ENCODE measurements at places on chromosomes 7 and 10.

- DNase-seq = no peak
Measured at GRCh38 chr10:24731942-24732341, 8.3 kb upstream of the ARHGAP21 start.

DNA sequence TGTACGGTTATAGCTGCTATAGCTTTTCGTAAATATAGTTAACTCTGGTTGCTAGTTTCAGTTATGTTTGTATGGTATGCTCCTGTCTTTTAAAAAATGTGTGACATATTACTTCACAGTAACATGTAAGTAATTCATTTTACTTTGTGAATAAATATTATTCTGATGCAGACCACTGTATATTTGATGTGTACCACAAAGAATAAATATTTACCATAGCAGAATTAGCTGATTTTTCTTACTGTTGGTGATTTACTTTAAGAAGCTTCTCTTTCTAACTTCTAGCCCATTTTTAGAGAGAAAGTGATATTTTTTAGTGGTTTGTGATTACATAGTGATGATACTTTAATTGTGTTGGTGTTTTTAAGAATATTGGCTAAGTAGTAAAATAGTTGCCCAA lies 292.8 kb downstream of the BBS9 start:
- no peak for DNase-seq

DNA sequence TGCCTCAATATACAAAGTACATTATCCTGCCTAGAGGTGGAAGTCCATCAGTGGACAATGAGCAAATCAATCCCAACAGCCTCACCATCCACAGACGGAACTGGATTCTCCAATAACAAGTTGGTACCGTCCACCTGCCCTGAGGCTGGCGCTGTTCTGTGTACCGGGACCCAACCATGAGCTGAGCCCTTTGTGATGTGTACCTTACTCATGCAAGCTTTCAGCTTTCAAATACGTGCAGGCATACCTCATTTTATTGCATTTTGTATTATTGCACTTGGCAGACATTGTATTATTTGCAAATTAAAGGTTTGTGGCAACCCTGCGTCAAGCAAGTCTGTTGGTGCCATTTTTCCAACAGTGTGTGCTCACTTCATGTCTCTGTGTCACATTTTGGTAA lies 476.0 kb upstream of the MKI67 start:
- no peak for DNase-seq

GRCh38 chr10:13839430-13839990 lies 252.7 kb downstream of the PRPF18 start:
- DNase-seq = no peak

- peak; percentile 13 for DNase-seq
Measured at GRCh38 chr10:18400201-18400905, 251.0 kb downstream of the NSUN6 start.

- DNase-seq = no peak
Measured at GRCh38 chr7:122887848-122888247, 1.6 kb upstream of the CADPS2 start.

DNA sequence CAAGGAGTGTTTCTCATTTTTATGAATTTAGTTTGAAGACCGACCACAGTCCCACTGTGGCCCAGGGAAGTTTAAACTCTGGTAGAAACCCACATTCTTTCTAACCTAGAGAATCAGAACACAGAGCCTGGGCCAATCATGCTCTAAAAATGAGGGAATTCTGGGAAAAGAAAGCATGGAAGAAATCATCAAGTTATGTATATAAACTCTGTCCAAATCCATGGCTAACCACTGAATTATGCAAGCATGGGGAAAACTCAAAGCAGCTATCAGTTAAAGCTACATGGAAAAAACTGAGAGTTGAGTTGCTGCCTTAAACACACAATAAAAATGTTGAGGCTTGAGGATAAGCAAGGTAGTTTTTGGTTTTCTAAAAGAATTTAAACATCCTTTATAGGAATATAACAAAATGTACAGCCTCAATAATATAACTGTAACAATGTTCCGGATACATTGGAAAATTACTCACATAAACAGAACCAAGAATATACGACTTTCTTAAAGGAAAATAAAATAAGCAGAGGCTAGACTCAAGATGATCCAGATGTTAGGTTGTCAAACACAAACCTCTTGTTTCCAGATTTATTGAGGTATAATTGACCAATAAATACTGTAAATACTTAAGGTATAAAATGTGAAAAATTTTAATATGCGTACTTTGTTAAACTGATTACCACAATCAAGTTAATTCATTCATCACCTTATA lies 311.2 kb upstream of the GNAI1 start:
- no peak for DNase-seq

- DNase-seq = no peak
Measured at GRCh38 chr7:132399367-132399766, 176.9 kb downstream of the PLXNA4 start.

DNA sequence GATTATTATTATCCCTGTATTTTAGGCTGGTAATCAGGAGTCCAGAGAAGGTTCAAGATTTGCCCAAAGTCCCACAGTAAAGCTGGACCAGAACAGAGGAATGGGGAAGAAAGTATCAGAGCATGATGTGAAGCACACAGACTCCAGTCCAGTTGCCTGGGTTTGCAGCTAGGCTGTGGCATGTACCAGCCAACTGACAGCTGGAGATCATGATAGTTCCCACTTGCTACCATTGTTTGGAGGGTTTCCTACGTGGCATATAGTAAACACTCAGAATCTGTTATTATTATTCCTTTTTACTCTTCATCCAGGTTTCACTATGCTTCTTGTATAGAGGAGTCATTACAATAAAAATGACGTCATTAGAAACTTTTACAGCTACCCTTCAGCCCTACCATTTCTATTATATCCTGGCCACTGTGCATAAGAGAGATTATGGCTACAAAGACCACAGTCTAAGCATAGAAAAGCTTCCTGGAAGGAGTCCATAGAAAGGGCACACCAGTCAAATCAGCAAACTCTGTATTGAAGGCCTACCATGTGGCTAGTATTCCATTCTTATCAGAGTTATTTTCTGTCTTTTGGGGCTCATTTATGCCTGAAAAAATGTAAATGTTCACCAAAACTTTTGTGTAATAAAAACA lies 66.6 kb downstream of the MTPN start:
- no peak for DNase-seq

GRCh38 chr7:41928166-41928565 lies 225.3 kb upstream of the INHBA start:
- no peak for DNase-seq

DNA sequence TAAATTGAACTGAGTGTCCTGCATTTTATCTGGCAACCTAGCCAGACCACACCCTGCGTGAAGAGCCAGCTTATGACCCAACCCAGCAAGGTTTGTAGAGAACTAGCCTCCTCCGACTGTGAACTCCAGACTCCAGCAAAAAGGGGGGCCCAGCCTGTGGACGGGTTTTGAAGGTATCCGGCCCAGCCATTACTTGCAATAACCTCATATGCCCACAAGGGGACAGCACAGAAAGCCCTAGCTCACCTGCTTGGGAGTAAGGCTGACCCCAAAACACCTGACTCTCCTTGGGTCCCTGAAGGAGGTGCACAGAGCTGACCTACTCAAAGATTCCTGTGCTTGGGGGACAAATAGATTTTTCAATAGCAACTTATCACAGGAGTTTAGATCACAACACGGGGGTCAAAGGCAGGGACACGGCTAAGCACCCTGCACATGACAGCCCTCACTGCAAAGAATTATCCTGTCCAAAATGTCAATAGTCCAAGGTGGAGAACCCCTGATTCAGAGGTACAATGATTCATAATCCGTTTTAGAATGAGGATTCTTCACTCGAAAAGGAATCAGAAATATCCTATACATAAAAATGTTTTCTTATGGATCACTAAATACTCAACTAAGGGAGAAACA lies 4.6 kb downstream of the TRPV6 start:
- DNase-seq = peak; percentile 75

DNA sequence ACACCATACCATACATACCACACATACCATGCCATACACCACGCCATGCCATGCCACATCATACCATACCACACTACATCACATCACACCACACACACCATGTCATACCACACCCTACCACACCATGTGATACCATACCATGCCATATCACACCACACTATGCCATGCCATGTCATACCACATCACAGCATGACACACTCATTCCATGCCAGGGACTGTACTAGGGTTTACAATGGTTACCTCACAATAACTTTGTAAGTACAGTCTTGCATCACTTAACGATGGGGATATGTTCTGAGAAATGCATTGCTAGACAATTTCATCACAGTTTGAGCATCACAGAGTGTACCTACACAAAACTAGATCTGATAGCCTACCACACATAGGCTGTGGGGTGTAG lies 14.5 kb downstream of the PYROXD2 start:
- no peak for DNase-seq

GRCh38 chr10:93219347-93219746 lies 145.7 kb downstream of the CYP26A1 start:
- no peak for DNase-seq

GRCh38 chr10:49104323-49104722 lies 11.0 kb downstream of the VSTM4 start:
- no peak for DNase-seq

DNA sequence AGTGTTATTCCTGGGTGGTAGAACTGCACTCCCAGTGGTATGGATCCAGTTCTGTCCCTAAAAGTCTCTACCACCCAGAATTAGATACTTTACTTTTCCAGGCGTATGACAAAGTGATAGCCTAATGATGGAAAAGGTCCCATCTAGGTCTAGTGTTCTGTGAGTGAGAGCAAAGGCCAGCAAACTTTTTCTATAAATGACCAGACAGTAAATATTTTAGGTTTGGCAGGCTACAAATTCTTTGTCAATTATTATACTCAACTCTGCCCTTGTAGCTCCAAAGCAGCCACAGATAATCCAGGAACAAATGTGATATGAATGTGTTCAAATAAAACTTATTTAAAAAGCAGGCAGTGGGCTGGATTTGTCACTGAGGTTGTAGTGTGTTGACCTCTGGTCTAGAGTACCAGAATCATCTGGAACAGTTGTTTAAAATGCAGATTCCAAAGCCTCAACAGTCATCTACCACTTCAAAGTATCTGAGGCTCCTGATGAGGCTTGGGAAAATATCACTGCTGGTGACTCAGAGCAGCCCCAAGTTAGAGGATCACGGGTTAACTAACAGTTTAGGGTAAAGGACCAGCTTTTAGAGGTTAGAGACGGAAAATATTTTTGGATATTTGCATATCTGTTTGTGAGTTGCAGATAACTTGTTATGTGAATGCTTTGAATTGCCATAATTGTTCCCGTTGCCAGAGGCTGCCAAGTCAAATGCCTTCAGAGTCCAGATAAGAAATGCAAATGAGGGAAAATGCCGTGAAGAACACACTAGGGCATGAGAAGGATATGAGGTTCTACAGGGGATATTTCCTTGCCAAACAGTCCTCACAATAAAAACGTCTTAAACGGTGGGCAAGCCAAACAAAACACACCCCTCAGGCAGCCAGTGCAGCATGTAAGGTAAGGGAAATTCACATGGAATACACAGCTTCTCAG lies 19.4 kb downstream of the NRAP start:
- DNase-seq = no peak

- DNase-seq = no peak
Measured at GRCh38 chr10:10394933-10395658, 622.6 kb upstream of the CELF2 start.

GRCh38 chr10:18687195-18687594 lies 28.0 kb downstream of the ARL5B start:
- DNase-seq = no peak

DNA sequence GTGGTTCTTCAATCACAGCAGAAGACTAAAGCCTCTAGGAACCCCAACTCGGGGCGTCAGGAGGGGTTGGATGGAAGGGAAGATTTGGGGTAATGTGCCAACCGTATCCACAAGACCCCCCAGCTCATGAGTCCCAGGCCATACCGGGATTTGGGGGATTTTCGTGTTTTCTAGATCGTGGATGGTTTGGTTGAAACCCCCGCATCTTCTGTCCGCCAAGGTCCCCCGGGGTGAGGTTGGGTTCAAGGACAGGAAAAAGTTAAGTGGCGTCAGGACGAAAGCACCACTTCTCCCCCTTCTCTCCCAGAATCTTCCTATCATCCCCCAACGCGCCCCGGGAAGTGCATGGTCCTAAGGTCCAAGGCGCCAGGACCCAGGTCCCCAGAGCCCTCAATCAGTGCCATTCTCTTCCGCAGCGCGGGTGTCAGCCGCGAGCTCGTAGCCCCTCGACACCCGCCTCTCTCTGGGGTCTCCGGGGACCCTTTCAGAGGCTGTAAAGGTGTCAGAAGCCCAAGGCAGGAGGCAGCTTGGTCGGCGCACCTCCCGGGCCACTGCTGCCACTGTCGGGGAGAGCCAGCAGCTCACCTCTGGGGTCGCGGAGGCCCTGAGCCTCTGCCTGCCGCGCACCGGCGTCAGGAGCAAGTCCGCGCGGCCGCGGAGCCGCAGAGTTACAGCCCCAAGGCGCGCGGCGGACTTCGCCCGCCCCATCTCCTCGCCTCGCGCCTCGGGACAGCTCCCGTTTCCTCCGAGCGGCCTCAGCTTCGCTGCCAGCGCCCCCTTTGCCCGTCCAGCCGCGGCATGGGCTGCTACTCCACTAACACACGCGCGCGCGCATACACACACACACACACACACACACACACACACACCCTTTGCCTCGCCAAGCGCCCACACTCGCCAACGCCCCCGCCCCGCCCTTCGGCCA lies 1.5 kb downstream of the MKX start:
- peak; percentile 21 for DNase-seq

- DNase-seq = no peak
Measured at GRCh38 chr10:31820778-31821369, 107.8 kb downstream of the ARHGAP12 start.

DNA sequence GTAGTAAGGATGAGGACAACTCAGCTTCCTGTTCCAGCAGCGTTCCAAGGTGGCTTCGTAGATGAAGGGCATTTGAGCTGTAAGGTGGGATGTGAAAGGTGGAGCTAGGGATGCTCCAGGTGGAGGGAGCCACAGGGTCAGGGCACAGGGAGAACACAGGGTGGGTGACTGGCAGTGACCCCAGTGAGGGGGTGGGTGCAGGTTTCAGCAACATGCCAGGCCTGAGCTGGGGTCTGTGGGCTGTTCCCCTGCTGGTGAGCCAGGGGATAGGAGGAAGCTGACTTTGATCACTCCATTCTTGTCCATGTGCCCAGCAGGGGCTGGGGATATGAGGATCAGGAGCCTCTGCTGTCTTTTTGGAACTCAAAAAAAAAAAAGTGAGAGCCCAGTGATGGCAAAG lies 33.2 kb downstream of the CDH23 start:
- DNase-seq = no peak

DNA sequence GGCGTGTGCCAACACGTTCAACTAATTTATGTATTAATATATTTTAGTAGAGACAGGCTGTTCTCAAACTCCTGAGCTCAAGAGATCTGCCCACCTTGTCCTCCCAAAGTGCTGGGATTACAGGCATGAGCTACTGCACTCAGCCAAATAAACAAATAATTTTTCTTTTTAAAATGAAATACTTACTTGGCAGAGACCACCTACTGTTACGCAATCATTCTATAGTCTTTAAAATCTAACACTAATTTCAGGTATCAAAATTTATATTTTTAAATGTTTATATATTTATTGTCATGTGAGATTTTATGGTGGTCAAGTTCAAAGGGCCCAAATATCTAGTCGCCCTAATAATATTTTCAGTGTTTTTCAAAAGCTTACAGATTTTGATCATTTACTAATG lies 323.3 kb downstream of the PCDH15 start:
- DNase-seq = no peak
